ENCODE measurements at places on chromosomes 2 and 18.

GRCh38 chr2:218263817-218264641 lies 3.2 kb downstream of the GPBAR1 start:
- DNase-seq: no peak

GRCh38 chr2:240958366-240959213 lies 39.8 kb upstream of the SNED1 start:
- no peak for DNase-seq

- DNase-seq: no peak
Measured at GRCh38 chr2:55302241-55302640, 33.2 kb upstream of the MTIF2 start.

DNA sequence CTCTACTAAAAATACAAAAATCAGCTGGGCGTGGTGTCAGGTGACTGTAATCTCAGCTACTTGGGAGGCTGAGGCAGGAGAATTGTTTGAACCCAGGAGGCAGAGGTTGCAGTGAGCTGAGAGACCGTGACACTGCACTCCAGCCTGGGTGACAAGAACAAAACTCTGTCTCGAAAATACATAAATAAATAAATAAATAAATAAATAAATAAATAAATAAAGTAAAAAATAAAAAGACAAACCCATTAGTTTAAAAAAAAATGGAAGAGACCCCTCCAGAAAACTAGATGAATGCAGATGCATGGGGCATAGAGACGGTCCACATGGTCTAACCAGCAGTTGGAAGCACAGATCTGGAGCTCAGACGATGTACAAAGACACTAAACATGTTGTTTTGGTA lies 18.1 kb downstream of the TMEM163 start:
- no peak for DNase-seq

- DNase-seq: no peak
Measured at GRCh38 chr2:218805627-218806026, 23.7 kb downstream of the CYP27A1 start.

DNA sequence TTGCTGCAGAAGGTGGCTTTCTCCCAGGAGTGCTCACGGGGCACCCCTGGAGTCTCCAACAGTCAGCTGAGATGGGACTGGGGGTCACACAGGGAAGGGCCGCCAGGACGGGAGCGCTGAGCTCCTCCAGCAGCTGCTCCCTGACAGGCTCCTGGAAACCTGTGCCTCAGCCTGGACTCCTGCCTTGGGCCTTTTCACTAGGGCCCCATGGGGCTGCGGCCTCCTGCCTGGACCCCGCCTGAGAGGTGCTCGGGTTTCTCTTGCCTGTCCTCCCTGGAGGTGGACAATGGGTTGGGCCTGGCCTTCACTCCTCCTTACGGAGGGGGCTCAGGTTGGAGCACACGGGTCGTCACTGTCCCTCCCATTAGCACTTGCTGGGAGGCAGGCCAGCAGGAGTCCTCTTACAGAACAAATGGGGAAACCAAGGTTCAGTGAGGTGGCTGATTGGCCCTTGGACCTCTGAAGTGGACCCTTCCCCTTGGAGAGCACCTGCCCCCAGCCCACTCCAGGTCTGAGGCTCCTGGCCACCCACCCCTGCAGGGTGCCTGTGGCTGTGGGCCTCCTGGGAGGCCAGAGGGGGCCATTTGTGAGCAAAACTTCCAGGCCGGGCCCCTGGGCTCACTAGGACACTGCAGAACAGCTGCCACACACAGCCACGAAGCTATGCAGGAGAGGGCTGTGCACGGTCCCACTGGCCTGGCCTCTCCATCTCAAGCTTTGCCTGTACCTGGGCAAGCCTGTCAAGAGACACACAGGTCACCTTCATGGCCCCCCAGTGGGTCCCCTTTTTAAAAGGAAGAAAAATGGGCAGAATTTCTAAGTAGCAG lies 57.1 kb upstream of the ODC1 start:
- DNase-seq: no peak

GRCh38 chr2:85954192-85954589 lies 65.4 kb upstream of the ST3GAL5 start:
- no peak for DNase-seq

GRCh38 chr2:215966274-215966673 lies 47.1 kb downstream of the MREG start:
- no peak for DNase-seq

- DNase-seq: no peak
Measured at GRCh38 chr2:141899740-141900139, 231.1 kb downstream of the LRP1B start.

DNA sequence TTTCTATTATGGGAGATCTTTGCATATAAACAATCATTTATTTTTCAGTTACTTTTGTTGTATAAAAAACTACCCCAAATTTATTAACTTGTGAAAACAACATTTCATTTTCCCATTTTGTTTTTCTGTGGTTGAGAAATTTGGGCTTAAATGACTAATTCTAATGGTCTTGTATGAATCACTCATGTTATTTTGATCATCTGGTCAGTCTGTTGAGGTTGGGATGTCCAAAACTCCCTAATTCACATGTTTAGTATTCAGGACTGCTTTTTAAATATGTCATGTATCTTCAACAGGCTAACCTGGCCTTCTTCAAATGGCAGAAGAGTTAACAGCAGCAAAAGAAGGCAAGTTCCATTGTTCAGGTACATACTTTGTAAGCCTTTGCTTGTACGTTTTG lies 788.1 kb downstream of the TRIB2 start:
- no peak for DNase-seq

- no peak for DNase-seq
Measured at GRCh38 chr18:74507927-74508326, 11.8 kb downstream of the CNDP2 start.

- no peak for DNase-seq
Measured at GRCh38 chr2:109457366-109457765, 156.4 kb downstream of the SEPTIN10 start.

- DNase-seq: no peak
Measured at GRCh38 chr2:143468341-143468888, 339.2 kb downstream of the ARHGAP15 start.

GRCh38 chr2:166115589-166115988 lies 12.2 kb downstream of the SCN1A start:
- no peak for DNase-seq

GRCh38 chr2:97931118-97931857 lies 64.5 kb downstream of the TMEM131 start:
- no peak for DNase-seq

GRCh38 chr18:79326413-79327198 lies 69.1 kb upstream of the NFATC1 start:
- no peak for DNase-seq

DNA sequence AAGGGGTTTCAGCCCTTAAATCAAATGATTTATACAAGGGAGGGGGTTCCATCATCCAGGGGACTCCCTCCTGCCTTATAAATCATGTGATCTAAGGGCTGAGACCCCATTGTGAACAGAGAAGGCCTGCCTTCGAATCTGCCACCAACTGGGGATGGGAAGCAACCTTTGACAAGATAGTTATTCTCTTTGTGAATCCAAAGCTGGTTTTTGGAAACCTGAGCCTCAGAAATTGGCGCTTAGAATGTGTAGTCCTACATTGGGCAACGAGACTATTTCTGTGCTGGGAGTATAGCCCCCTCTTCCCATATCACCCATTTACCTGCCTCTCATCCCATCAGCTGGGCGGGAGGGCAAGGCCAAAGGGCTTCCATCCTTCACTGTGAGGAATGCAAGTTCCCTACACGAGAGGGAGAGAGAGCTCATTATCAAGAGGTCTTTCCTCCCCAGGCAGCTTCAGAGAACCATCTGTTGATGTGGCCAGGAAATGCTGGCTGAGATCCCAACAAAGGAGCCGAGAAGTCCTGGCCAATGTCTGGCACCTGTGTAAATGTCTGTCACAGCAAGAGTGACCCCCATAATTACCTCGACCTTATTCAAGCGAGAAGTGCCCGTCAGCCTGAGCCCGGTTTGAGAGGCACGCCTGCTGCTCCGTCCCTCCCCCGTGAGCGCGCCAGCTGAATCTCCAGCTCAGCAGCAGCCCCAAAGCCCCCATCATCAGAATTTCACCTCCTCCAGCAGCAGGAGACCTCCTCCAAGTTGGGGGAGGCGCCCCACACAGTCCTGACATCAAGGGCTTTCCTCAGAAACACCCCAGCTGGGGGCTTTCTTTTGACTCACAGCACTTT lies 48.4 kb upstream of the APCDD1 start:
- no peak for DNase-seq

DNA sequence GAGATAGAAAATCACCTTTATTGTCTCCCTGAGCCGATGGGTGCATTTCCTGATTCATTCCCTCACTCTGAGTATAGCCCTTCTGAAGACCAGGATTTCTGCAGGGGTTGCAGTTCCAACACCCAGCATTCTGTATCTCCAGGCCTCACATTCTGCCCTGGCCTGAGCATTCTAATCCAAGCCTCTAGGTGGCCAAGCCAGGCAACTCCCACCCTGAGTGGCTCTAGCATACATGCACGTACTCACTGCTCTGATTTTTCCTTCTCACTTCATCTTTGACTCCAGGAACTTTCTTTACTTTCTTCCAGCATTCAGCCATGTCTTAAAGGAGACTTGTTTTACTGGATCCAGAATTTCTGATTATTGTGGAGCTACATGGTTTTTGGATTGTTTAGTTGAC lies 100.7 kb upstream of the STK39 start:
- DNase-seq: no peak

GRCh38 chr2:168216351-168217005 lies 30.9 kb downstream of the STK39 start:
- no peak for DNase-seq

DNA sequence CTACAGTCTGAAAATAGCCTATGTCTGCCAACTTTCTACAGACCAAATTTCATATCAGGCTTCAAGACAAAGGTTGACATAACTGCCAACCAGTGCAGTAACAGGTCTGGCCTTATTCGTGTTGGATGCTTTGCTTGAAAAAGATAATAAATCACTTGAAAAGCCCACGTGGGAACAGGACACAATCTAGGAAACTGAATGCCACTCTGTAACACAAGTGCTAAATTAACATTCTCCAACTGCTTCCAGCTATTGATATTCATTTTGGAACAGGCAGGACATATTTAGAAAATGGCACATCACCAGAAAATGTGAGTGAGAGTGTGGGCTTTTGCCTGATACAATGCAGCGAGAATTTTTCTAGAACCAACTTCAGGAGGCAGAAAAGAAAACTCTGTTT lies 165.9 kb upstream of the CCDC150 start:
- DNase-seq: no peak
